ENCODE measurements at places on chromosomes 11 and 22. TPM values are rescaled to one million over a fixed set of nuclear protein-coding genes. Genes with fewer than 3 reads are reported as not detected.

The ARHGAP8 gene
- 1.4 TPM for total RNA-seq

The OR52I2 gene
- not detected for total RNA-seq

The CABP4 gene
- 1.2 TPM for total RNA-seq

The OR2AG1 gene
- not detected for total RNA-seq

The ADM2 gene
- total RNA-seq = 0.14 TPM

The SPON1 gene
- total RNA-seq = 131 TPM

All from posterior vena cava (tissue), 2 donors.